Stimulated activated CD8-positive, alpha-beta memory T cell treated with anti-CD3 and anti-CD28 coated beads, Interleukin-12 subunit alpha, Interleukin-12 subunit beta, amount 100 ng/mL, for 1 hour (primary cell): ENCODE measurements at places on chromosomes 5 and 9.

GRCh38 chr5:107669096-107670031 is 1.4 kb downstream of the EFNA5 start:
- no peak for DNase-seq

DNA sequence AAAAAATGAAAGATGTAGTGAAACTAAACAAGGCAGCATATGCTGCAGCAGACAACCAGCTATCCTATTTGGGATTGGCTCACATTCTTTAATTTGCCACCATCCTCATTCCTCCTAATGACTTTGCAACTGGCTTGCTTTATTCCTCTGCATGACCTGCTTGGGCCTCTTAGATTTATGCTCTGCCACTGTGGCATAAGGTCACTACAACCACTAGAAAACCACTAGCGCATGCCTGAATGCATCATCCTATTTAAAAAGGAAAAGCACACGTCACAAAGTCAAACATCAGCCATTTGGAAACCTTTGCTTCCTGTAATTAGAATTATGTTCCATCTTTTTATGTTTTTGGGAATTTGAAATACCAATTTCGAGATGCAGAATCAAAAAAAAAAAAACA is 40.8 kb upstream of the CCDC152 start:
- DNase-seq, result no peak

- no peak for DNase-seq
Measured at GRCh38 chr9:130831077-130831476, 4.0 kb upstream of the ABL1 start.

GRCh38 chr5:1950708-1951103 is 68.0 kb upstream of the IRX4 start:
- DNase-seq, result no peak

DNA sequence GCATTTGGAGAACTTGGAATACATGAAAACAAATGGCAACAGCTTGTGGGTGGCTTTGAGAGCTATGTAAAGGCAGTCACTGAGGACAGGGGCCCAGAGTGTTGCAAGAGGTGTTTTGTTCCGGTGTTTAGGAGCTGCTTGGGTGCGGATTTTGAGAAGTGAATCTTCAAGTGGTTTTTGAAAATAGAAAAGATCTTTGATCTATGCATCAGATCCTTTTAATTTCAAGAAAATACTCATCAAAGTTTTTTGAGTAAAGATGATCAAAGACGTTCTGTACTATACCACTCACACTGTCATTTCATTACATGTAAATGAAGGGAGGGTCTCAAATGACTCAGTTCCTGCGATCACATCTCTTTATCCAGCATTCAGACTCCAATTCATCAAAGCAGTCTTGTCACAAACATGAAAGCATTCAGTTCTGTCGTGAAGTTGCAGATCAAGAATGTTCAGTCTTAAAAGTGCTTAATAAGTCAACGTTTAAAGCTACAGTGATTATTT is 112.5 kb downstream of the WDR41 start:
- DNase-seq, result no peak

- DNase-seq, result no peak
Measured at GRCh38 chr9:130207241-130207992, 35.2 kb downstream of the NCS1 start.

- DNase-seq, result no peak
Measured at GRCh38 chr5:60826653-60827052, 17.4 kb downstream of the ELOVL7 start.

DNA sequence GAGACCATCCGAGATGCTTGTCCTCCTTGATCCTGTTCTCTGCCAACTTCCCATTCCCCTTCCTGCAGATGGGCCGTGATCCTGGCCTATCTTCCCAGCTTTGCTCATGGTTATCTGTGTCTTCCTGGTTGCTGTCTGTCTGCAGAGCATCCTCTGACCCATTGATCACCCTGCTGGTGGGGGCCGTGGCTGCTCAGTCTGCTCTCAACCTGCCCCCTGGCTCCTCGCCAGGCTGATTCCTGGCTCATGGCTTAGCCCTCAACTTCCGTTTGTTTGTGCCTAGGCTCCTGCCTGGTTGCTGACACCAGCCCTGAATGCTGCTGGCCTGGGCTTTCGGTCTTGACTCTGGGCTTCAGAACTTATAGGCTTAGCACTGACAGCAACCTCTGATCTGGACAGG is 67.1 kb upstream of the SMIM15 start:
- no peak for DNase-seq

- no peak for DNase-seq
Measured at GRCh38 chr9:111294691-111295451, 35.2 kb downstream of the OR2K2 start.

DNA sequence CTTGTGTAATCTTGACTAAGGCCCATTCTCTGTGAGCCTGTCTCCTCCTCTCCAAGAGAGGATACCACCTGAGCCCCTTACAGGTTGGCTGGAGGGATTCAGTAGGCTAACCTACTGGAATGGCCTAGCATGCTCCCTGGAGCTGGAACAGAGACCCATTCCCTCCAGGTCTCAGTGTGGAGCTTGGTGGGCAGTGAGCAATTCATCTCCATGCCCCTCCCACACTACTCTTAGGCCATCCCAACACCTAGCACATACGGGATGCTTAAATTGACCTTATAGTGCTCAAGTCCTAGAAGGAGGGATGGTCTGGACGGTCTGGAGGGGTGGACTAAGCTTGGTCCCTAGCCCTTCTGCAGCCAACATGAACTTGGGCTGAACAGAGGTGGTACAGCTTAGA is 75.6 kb downstream of the CRB2 start:
- DNase-seq, result no peak

GRCh38 chr5:111930449-111930848 is 173.5 kb upstream of the NREP start:
- DNase-seq, result no peak

DNA sequence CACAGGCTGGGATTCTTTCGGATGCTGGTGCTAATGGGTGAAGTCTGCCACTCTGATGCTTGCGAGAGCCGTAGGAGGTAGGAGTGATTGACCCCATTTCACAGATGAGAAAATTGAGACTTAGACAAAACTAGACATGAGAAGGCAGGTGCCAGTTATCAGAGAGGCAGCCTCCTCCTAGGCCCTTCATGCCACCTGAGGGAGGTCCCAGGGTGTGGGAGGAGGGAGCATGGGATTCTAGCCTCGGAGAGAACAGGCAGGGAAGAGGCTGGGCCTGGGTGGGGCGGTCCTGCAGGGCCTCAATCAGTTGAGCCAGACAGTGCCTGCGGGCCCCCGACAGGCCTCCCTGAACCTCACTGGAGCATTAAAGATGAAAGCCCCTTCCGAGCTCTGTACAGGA is 112.4 kb downstream of the COL23A1 start:
- no peak for DNase-seq

GRCh38 chr5:120610145-120610544 is 146.0 kb downstream of the PRR16 start:
- DNase-seq, result no peak

DNA sequence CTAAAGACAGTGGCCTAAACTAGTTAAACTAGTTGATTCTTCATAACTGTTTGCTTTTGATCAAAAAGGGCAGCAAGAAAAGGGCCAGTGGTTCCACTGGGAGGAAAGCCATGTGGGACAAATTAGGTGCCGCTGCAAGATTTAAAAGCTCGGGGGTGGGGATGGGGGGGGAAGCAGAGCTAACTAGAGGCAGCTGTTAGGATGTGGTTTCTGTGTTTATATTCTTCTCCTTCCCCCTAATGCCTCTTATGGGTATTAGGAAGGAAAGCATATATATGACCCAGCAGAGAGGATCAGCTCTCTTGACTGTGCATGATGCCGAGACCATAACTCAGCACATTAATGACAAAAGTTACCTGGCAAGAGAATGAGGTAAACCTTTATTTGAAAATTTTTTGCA is 65.7 kb downstream of the EFNA5 start:
- DNase-seq, result no peak

DNA sequence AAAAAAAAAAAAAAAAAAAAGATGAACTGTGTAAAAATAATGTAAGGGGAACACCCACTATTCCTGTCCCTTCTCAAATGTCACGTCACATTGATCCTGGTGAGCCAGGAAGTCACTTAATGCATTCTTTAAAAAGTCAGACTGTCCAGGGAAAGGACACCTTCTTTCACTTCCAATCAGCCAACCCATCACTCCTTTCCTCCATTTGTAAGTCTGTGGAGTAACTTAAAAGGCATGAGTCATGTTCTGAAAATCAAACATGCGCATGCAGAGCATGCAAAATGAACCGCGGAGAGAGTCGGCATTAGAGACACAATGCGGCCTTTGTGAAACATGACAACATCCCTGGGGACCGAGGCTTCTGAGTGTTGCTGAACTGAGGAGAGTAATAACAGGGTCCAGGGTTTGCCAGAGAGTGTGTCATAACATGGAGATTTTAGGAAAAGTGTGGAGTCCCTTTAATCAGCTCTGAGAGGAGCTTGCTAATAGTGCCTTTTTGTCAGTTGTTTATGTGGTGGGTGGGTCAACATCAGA is 77.6 kb upstream of the SEMA6A start:
- DNase-seq, result no peak

GRCh38 chr9:31034311-31034710 is 1350.1 kb upstream of the ACO1 start:
- no peak for DNase-seq

GRCh38 chr5:18744441-18744840 is 1110.2 kb downstream of the TAF11L14 start:
- no peak for DNase-seq

- no peak for DNase-seq
Measured at GRCh38 chr5:67643536-67643935, 446.9 kb upstream of the CD180 start.
